ENCODE measurements at places on chromosomes 7 and 10. TPM values are rescaled to one million over a fixed set of nuclear protein-coding genes. Genes with fewer than 3 reads are reported as not detected.

DNA sequence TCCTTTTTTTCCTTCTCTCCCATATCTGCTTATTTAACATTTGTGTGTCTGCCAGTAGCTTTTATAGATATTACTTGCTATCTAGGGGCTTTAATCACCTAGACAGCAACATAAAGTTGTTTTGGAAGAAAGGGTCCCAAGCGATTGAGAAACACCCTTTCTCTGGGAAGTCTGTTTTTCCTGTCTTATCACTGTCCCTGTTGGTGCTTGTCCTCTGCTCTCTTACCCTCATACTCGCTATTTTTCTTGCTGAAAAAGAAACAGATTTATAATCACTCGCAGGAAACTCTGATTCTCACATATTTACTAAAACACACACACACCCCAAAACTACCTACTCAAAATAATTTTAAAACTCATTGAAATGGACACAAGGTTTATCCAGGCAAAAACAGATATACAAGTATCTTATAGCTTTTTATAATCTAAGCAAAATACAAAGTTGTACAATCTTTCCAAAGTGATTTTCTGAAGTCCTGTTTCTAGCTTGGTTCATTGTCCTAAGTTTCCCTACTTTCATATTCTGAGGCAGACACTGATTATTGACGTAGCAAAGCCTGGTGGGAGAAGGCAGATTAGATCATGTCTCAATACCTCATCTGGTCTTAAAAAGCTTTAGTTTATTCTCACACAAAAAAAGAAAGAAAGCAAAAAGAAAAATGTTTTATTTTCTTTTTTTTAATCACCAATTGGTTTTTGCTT is 157.3 kb downstream of the CACNA2D1 start:
- no peak overlapping the region for H3K27ac ChIP-seq
- H3K27me3 ChIP-seq, result no peaks in the 10 kb centered on the region
- no peak overlapping the region for H3K4me3 ChIP-seq
- no peak for DNase-seq
- no peaks in the 10 kb centered on the region for H3K4me1 ChIP-seq

GRCh38 chr10:94219829-94220228 is 142.9 kb downstream of the NOC3L start:
- no peaks in the 10 kb centered on the region for H3K27me3 ChIP-seq
- H3K4me3 ChIP-seq, result no peak overlapping the region
- no peak overlapping the region for H3K27ac ChIP-seq
- no peak for DNase-seq
- no peaks in the 10 kb centered on the region for H3K4me1 ChIP-seq

DNA sequence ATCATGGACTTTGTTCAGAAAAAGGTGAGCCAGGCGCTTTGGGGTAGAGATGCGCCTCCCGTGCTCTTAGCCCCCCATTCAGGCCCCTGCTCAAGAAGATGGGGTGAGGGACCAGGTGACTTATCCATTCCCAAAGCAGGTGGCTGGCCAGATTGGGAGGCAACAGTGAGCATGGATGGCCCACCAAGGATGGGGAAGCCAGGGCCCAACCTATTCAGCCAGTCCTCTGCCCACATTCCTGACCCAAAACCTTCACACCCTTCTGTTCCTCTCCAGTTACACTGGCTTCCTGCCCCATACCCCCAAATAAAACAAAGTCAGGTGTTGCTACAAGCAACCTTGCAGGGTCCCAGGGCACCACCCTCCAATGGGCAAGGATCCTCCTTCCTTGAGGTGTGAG is 44.4 kb downstream of the TSPAN15 start:
- H3K4me3 ChIP-seq, result no peak overlapping the region
- H3K27ac ChIP-seq, result no peak overlapping the region
- no peak for DNase-seq
- no peaks in the 10 kb centered on the region for H3K27me3 ChIP-seq
- H3K4me1 ChIP-seq, result peaks cover 3% of the 10 kb centered on the region
- H3K36me3 ChIP-seq, result no peaks in the 10 kb centered on the region

Gene VENTX
- polyA plus RNA-seq, result not detected

DNA sequence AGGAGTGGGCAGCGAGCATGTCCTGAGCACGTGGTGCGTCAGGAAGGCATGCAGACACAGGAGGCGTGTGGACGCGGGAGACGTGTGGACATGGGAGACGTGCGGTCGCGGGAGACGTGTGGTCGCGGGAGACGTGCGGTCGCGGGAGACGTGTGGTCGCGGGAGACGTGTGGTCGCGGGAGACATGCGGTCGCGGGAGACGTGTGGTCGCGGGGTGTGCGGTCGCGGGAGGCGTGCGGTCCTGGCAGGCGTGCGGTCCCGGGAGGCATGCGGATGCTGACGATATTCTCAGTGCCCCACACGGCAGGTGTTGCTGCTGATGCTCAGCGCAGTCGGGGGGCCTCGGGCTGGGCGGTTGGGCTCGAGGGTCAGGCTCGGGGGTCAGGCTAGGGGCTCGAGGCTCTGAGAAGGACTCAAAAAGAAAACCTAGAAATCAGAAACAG is 94.2 kb downstream of the NKX6-2 start:
- no peak overlapping the region for H3K27ac ChIP-seq
- no peak overlapping the region for H3K4me3 ChIP-seq
- no peak for DNase-seq
- no peaks in the 10 kb centered on the region for H3K4me1 ChIP-seq
- H3K27me3 ChIP-seq, result no peaks in the 10 kb centered on the region

GRCh38 chr7:38398725-38399321 is 125.4 kb upstream of the TARP start:
- H3K4me1 ChIP-seq, result no peaks in the 10 kb centered on the region
- no peak overlapping the region for H3K27ac ChIP-seq
- H3K36me3 ChIP-seq, result no peaks in the 10 kb centered on the region
- H3K27me3 ChIP-seq, result no peaks in the 10 kb centered on the region
- DNase-seq, result peak; percentile 69

- no peak overlapping the region for H3K4me3 ChIP-seq
- H3K4me1 ChIP-seq, result no peaks in the 10 kb centered on the region
- no peaks in the 10 kb centered on the region for H3K36me3 ChIP-seq
Observed at GRCh38 chr7:14480281-14480680, 422.3 kb downstream of the DGKB start.

DNA sequence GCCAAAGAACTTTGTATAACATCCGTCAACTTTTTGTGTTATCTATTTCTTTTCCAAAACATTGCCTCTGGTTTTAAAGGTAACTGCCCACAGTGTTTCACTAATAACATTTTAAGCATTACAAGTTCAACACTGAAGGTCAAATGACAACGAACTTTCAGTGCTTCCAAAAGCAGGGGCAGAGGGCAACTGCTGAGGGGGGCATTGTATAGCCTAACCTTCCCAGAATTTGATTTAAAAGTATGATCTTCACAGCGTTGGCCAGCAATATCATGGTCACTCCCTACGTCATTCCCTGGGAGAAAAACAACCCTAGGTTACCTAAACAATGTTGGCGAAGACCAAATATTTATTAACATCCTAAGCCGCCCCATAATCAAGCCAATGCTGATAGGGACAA is 2.5 kb upstream of the GOT1 start:
- no peak overlapping the region for H3K4me3 ChIP-seq
- no peak for DNase-seq
- H3K27ac ChIP-seq, result no peak overlapping the region
- H3K4me1 ChIP-seq, result peaks cover 8% of the 10 kb centered on the region

DNA sequence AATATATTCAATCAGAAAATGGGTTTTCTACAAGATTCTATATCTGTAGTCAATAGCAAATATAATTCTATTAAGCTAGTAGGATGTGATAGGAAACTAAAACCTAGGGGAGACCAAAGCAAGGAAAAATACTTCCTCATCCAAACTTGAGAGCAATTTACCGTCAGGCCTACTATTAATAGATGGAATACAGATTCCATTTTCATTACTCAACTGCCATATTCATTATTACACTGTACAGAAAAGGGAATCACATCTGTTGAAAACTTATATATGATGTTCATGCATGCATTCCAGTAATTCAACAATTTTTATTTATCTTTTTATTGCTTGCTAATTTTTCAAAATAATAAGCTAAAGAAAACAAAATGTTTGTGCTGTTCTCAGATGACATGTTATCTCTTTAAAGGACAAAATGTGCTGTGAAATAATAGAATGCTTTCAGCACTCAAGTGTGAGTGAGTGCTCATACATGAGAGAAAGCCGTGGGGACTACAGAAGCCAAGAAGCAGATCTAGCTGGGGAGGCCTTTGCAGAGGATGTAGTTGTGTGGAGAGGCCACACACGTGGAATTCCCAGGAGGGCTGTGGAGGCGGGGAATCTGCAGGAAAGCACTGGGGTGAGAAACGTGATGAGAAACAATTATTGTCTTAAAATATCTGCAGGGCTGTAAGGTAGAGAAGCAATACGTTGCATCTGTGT is 110.0 kb downstream of the EGFR start:
- H3K4me3 ChIP-seq, result no peak overlapping the region
- DNase-seq, result no peak
- H3K27ac ChIP-seq, result peak overlapping the region; percentile 96
- H3K27me3 ChIP-seq, result no peaks in the 10 kb centered on the region
- H3K4me1 ChIP-seq, result peaks cover 57% of the 10 kb centered on the region
- no peaks in the 10 kb centered on the region for H3K36me3 ChIP-seq

Gene CHST15
- 4.4 TPM for polyA plus RNA-seq

DNA sequence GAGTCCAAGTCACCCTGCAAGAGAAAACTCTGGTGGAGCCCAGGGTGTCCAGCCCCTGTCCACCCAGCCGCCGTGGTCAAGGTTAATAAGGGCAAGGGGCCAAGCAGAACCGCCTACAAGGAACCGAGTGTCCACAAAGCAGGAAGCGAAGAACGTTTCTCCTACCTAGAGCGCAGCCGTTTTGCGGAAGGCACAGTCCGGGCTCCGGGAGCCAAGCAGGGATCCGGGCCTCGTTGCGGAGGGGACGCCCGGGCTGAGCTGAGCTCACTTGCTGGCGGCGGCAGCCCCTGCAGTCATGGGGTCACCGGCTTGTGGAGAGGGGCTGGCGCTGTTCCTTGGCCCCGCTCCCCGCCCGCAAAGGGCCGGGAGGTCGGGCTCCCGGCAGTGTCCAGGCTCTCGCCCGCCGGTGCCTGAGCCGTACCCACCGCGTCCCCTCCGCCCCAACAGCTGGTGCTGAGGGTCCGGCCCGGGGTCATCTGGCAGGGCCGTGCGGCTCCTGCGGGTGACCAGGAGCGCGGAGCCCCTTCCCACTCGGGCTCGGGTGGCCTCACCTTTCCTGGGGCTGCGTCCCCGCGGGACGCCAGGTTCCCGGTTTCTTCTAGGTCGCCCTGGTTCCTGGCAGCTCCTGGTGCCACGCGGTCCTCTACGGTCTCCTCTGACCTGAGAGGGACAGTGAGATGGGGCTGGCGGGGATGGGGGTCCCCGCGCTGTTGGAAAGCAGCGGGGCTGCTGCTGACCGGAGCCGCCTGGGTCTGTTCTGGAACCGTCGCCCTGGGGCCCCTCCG is 14.0 kb upstream of the ZNF273 start:
- peaks cover 6% of the 10 kb centered on the region for H3K27me3 ChIP-seq
- H3K27ac ChIP-seq, result no peak overlapping the region
- no peaks in the 10 kb centered on the region for H3K36me3 ChIP-seq
- H3K4me1 ChIP-seq, result no peaks in the 10 kb centered on the region

DNA sequence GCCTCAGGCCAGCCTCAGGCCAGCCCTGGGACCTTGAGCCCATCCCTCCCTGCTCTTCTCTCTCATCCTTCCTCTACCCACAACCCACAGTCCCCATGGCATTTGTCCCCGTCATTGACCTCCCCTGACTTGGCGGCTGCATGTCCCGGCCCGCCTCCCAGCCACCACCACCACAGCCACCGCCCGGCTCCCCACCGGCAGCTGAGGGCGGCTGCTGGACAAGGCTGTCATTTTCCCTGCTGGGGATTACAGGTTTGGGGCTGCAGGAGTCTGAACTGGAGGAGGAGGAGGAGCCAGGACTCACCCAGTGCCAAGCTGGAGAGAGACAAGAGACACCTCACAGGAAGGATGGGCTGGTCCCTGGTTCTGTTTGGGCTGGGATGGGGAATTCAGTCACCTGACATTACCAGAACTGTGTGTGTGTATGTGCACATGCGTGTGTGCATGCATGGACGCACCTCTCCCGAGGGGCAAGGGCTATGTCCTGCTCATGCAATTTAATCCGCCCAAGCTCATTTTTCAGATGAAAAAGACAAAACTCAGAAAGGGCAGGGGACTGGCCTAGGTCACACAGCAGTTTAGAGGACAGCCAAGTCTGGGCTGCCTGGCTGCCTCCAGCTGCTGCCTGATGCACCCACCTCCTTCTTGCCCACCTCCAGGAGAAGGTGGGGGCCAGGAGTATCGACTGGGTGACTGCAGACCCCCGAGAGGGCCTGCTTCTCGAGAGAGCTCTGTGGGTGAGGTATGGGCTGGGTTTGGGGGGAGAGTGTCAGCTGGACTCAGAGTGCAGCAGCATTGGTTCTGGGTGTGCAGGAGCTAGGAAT is 113.1 kb downstream of the ZMIZ1 start:
- no peaks in the 10 kb centered on the region for H3K36me3 ChIP-seq
- H3K4me3 ChIP-seq, result no peak overlapping the region
- peaks cover 79% of the 10 kb centered on the region for H3K4me1 ChIP-seq
- H3K27ac ChIP-seq, result peak overlapping the region; percentile 84

- no peak overlapping the region for H3K27ac ChIP-seq
- H3K4me3 ChIP-seq, result no peak overlapping the region
- H3K36me3 ChIP-seq, result no peaks in the 10 kb centered on the region
- no peak for DNase-seq
- no peaks in the 10 kb centered on the region for H3K4me1 ChIP-seq
- H3K27me3 ChIP-seq, result no peaks in the 10 kb centered on the region
Observed at GRCh38 chr10:96387161-96387560, 28.4 kb upstream of the OPALIN start.

DNA sequence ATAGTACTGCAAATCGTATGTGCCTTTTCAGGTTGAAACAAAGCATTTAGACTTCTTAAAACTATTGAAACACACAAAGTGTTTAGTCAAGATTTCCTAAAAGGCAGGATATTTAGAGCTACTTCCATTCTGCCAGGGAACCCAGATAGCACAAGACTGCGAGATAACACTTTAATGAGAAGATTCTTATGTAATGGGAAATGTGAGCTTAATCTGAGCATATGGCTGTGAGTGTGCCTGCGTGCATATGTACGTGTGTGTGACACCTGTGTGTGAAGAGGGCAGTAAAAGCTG is 14.3 kb upstream of the JCAD start:
- H3K4me3 ChIP-seq, result no peak overlapping the region
- no peaks in the 10 kb centered on the region for H3K36me3 ChIP-seq
- H3K27ac ChIP-seq, result no peak overlapping the region
- DNase-seq, result no peak
- H3K27me3 ChIP-seq, result no peaks in the 10 kb centered on the region

Gene NEBL
- 9.9 TPM for polyA plus RNA-seq

GRCh38 chr10:32372000-32372875 is 25.3 kb upstream of the EPC1 start:
- H3K36me3 ChIP-seq, result no peaks in the 10 kb centered on the region
- no peaks in the 10 kb centered on the region for H3K4me1 ChIP-seq
- H3K4me3 ChIP-seq, result no peak overlapping the region
- no peak for DNase-seq

DNA sequence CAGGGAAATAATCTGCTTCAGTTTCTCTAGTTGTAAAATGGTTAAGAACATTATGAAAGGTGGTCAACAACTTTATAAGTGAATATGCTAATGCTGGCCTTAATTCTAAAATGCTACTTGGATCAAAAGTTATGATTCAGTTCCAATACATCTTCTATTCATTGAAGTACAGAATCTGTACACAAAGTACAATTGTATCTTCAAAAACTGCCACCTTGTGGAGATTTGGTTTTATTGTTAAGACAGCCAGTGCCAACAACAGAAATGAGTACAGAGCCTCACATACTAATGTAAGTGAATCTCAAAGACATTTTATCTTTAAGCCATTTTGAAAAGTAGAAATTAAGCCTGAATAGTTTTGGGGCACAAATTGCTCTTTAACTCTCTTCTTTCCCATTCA is 194.0 kb downstream of the CFTR start:
- H3K36me3 ChIP-seq, result no peaks in the 10 kb centered on the region
- peaks cover 34% of the 10 kb centered on the region for H3K4me1 ChIP-seq
- H3K27ac ChIP-seq, result peak overlapping the region; percentile 87

Measured in hepatocyte (in vitro differentiated cells).